ENCODE measurements at places on chromosomes 3 and 15.

DNA sequence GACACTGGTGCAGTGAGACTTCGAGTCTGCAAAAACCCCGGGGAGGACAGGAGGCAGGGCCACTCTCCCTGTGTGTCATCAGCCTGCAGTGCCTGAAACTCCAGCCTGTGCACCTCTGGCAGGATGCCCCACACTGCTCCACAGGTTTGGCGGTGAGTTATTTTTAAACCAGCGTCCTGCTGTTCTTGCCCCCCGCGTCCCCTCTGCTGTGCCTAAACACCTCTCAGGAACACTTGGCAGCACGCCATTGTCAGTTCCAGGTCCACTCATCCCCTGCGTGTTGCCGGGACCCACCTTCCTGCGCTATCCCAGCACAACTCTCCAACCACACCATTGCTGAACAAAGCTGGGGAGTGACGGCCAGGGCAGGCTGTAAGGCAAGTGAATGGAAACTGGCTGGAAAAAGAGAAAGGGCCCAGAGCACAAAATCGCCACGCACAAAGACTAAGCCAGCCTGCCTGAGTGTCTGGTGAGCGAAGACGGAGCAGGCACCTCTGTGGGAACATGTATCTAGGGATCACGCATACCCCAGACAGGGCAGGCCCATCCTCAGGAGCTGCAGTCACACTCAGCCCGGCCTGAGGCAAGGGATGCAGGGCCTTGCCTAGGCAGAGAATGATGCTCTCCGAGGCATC lies 3.1 kb upstream of the PLA2G4F start:
- no peak for DNase-seq

DNA sequence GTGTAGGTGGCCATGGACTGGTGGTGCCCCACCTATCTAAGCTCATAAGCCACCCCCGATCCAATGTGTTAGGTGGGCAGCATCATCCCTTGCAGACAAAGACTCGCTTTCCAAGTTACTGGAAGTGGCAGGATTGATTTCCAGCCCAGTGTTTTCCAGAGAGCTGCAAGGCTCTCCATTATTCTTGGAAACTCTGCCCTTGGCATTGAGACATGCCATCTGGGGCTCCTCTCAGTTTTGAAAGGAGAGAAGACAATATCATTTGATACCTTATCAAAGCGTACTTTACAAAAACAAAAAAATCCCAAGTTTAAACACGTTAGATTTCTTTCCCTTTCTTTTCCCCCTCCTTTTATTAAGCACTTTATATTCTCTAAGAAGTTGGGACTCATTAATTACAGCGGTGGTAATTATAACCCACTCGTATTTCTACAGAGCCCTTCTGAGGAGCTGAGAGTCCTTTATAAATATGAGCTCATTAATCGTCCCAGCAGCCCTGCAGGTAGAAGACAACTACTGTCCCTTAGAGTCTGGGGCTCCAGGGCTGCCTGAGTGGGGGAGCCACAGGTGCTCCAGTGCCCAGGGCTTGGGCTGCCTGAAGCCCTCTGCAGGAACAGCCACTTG lies 226.1 kb downstream of the TLE3 start:
- DNase-seq, result no peak

- no peak for DNase-seq
Measured at GRCh38 chr3:10192953-10193691, 28.4 kb downstream of the IRAK2 start.

- DNase-seq, result no peak
Measured at GRCh38 chr3:192207239-192207638, 520.1 kb downstream of the FGF12 start.

DNA sequence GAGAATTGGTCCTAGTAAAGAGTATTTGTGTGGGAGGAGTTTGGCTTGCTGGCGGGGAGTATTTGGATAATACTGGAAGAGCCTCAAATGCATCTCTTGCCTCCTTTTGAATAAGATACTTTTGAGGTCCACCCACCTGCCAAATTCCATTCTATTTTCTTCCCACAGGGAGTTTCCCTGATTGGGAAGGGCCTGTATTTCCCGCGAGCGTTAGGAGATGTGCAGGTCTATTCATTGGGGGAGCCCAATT lies 406 bp upstream of the RASA2 start:
- DNase-seq, result no peak

- DNase-seq, result no peak
Measured at GRCh38 chr3:51401735-51402134, 10.7 kb downstream of the RBM15B start.

DNA sequence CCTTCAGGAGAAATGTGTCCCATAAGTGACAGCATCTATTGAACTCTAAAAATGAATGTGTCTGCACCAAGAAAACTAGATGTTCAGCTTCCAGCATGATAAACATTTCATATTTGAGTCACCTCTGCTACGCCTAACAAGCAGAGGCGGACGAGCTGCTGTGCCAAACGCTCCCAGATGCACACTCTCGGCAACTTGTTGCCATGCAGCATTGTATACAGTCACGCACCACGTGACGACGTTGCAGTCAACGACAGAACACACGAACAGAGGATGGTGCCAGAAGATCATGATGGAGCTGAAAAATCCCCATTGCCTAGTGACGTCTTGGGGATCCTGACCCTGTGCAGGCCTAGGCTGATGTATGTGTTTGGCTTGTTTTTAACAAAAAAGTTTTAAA lies 137.5 kb downstream of the XXYLT1 start:
- DNase-seq, result peak; percentile 29

DNA sequence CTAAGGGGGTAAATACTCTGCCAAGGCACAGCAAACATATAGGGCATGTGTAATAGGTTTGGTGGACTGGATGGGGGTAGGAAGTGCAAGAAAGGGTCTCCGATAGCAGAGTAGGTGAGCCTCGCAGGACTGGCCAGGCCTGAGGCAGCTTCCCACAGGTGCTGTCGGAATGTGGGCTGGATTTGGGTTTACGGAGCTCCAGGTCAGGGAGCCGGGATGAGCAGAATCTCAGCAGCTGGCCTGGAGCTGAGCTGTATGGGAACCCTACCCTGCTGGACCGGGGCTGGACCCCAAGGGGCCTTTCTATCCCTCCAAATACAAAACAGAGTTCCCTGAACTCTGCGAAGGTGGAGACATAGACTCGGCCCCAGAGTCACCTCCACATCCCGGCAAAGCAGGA lies 15.0 kb downstream of the KLF15 start:
- DNase-seq, result no peak

- no peak for DNase-seq
Measured at GRCh38 chr15:45790325-45790943, 155.6 kb downstream of the SQOR start.

DNA sequence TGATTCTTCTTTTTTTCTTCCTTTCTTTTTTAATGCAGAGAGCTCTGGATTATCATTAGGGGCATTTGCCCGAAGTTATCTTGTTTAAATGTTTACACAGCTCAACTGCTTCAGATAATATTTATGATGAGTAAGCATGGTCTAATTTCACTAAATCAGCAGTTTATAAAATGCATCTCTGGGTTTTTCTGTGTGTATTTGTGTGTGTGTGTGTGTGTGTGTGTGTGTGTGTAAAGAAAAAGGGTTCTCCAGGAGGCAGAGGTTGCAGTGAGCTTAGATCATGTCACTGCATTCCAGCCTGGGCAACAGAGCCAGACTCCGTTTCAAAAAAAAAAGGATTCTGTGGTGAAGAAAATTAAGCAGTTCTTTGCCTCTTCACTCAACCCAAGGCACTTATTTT lies 25.9 kb upstream of the TNFSF10 start:
- DNase-seq, result no peak

DNA sequence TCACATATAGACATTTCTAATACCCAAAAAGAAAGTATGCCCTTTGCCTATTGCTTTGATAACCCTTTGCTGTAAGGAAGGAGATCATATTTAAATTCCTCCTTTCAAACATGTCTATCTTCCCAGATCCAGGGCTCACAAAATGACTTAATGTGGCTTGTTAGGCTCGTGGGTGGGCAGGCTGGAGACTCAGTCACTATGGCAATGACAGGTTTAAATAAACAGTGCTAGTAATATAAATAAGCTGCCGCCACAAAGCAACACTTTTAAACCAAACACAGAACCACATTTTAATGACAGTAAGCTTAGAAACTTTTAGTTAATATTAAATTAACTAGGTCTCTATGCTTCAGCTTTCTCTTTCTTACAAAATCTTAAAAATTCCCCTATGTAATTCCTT lies 616.0 kb upstream of the NAALADL2 start:
- no peak for DNase-seq

DNA sequence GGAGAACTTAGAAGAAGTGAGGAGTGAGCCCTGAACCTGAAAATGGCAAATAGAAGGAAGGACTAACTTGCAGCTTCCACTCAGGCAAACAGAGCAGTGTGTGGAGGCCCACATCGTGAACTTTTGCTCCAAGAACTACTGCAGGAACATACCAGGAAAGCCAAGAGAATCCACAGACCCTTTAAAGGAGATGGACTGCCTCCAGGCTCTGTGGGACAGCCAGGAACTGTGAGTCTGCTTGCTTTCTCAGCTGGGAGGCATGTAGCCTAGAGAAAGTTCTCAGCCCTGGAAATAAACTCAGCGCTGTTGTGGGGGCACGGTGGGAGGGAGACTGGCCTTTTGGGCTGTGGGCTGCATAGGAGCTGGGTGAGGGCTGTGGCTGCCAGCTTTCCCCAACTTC lies 93.0 kb downstream of the SNRK start:
- DNase-seq, result no peak

- DNase-seq, result no peak
Measured at GRCh38 chr15:59570315-59570714, 41.3 kb upstream of the GCNT3 start.
